ENCODE measurements at places on chromosomes 2 and 18.
A peak's percentile ranks its signal among the peaks of the same experiment; 100 is the strongest.

DNA sequence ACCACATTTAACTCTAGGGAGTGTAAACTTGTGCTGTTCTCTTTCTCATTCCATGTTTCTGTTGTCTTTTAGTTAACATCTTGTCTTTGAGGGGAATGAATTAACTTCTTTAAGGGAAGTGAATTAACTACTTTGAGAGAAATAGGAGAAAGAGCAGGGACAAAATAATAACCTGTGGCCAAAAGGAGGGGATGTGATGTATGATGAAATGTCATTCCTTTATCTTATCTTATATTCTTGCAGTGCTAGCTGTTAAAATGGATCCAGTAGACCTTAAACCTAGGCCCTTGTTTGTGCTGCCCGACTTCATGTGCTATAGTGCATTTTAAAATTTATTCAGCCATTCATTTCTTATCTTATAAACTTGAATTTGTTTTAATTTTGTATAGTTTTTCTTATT lies 18.4 kb downstream of the ABI2 start:
- no peak for DNase-seq

- no peak for DNase-seq
Measured at GRCh38 chr18:32624182-32624723, 148.6 kb downstream of the KLHL14 start.

DNA sequence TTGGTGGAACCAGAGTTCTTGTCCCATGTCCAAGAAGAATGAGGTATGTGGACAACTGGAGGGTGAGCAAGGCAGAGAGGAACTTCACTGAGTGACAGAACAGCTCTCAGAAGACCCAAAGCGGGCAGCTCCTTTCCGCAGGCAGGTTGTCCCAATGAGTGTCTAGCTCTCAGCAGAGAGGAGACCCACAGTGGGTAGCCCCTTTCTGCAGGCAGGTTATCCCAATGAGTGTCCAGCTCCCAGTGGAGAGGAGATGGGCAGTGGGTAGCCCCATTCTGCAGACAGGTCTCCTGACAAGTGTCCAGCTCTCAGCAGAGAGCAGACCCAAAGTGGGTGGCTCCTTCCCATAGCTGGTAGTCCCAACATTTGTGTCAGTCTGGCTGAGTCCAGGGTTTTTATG lies 69.6 kb downstream of the SRBD1 start:
- peak; percentile 22 for DNase-seq

GRCh38 chr2:236827997-236828396 lies 257.7 kb upstream of the COPS8 start:
- peak; percentile 78 for DNase-seq

DNA sequence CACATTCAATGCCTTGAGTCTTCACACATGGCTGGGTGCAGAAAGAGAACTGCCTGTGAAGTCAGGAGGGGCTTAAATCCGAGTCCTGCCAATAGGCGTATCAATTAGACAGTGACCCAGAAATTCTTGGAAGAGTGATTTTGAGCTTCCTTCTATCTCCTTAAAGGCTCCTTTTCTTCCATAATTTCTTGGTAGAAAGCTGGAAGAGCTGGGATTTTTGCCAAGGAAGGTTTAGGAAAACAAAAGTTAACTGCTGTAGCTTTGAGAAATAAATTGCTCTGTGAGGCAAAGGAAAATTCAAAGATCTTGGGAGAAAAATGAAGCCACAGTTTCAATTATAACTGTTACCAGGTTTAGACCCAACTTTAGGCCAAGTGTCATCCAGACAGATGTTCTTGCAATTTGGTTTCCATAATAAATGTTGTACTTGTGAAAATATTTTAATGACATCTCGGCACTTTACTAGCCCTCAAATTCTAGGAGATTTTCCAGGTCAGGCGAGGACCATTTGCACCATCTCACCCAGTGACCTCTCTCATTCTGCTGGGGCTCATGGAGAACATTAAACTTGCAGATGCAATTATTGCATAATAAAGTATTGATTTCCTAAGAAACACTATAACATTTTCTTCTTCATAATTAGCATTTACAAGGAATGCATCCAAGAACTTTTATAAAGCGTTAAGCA lies 329.7 kb upstream of the MEIS1 start:
- DNase-seq: no peak

- DNase-seq: no peak
Measured at GRCh38 chr2:151361674-151362370, 4.4 kb downstream of the TNFAIP6 start.

DNA sequence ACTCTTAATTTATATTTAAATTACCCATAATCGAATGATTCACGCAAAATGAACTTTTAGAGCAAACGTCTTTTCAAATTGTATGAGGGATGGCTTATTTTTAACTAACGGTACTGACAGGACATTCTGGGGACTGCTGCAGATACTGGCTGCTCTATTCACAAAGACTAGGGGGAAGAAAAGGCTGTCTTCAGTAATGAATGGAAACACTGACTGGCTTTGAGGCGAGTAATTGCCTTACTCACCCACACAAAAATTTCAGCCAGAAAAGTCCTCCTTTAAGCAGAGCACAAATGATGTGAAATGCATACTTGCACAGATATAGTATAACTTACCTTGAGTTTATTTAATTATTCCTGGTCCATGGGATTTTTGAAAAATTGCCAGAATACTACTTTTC lies 852.6 kb downstream of the DPP10 start:
- DNase-seq: peak; percentile 40

GRCh38 chr2:105812180-105813044 lies 67.7 kb downstream of the NCK2 start:
- DNase-seq: no peak

- peak; percentile 7 for DNase-seq
Measured at GRCh38 chr18:10896851-10897250, 252.5 kb downstream of the PIEZO2 start.

- no peak for DNase-seq
Measured at GRCh38 chr18:56661360-56662062, 10.4 kb downstream of the WDR7 start.

DNA sequence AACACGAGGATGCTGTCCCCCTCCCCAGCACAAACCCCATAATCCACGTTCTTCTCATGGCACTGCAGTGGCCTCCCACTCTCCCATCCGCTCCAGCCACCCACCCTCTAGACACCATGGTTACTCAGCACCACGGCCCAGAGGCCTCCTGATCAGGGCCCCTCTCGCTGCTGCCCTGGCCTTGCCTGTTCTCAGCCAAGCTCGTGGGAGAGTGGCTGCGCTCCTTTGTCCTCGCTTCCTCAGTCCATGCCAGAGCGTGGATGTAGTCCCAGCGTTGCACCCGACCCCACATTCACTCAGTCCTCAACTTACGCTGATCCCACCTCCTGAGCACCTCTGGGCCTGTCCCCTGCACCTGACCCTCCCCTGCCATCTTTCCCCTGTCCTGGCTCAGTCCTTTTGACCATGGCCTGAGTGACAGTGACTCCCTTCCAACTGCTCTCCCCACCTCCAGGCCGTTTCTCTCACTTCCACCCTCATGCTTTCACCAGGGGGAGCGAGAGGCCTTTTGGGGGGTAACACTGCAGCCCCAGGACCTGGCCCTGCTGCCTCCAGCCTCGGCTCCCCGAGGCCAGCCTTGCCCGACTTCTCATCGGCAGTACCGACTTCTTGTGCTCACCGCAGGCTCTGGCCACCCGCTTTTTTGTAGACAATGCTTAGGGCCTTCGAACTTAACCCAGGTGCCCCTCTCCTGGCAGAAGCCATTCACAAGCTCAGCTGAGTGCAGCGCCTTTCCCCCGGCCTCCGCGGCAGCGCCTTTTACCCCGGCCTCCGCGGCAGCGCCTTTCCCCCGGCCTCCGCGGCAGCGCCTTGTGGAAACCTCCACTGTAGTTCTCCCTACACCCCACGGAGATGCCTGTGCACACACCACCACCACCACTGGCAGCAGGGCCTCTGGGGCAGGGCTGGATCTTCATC lies 131.4 kb downstream of the CLIP4 start:
- no peak for DNase-seq

DNA sequence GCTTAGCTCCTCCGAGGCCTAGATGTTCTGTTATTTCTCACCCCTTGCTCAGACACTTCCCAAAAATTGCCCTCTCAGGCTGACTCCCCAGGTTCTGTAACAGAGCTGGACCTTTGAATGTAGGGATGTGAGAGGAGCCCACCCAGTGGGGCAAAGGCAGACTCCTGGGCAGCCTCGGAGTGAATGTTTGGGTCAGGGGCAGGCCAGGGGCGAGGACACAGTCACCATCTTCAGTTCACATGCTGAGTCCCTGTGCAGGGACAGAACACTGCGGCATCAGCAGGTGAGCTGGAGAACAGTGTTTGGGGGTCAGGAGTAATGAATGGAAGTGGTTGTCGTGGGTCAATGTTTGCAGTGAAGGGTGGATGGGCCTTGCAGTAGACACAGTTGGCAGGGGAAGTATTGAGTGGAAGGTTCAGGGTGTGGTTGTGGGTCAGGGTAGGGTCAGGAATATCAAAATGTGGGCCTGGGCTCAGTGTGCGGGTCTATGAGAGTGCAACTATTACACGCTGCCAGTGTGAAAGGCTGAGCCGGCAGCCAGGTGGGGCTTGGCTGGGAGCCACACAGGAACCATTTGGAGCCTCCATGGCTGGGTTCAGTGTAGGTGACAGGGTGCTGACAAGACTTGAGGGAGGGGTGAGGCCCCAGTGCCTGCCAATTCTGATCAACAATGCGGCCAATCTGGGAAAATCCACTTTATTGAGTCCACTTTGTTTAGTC lies 4.4 kb downstream of the IHH start:
- DNase-seq: no peak

DNA sequence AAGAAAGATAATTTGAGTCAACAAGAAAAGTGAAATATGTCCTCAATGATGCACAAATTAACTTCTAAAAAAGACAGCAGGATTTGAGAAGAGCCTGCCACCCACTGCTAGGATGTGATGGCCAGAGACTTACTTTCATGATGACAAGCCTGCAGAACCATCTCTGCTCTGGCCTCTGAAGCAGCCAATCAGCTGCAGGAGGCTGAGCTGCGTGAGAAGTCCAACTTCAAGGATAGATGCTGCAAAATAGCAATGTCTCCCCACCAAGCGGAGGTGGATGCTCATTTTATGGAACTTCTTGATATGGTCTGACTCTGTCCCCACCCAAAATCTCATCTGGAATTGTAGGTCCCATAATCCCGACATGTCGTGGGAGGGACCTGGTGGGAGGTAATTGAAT lies 53.1 kb downstream of the CYRIA start:
- DNase-seq: no peak

- DNase-seq: no peak
Measured at GRCh38 chr2:138364554-138365162, 136.9 kb upstream of the SPOPL start.

- no peak for DNase-seq
Measured at GRCh38 chr2:42425697-42426096, 64.7 kb upstream of the COX7A2L start.

DNA sequence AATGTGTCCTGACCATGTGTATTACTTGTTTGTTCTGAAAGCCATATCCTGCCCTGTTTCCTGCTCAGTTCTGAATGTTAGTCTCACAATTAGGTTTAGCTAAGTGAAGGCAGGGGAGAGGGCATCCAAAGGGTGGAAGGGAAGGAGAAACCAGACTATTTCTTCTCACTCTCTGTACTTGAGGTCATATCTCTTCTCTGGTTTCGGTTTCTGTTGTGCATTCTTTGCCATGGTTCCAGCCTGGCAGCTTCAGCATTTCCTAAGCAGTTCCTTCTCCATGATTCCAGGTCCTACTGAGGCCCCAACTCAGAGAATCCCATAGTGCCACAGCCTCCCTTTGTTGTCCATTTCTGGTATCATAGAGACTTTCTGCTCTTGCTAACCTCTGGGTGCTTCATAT lies 40.3 kb upstream of the HNMT start:
- no peak for DNase-seq

- peak; percentile 75 for DNase-seq
Measured at GRCh38 chr2:240374085-240374907, 61.2 kb upstream of the GPC1 start.

Data from mesendoderm (in vitro differentiated cells).